ENCODE measurements at places on chromosomes 12 and 14.

GRCh38 chr12:116861320-116861719 is 19.9 kb downstream of the HRK start:
- DNase-seq: no peak

- no peak for DNase-seq
Measured at GRCh38 chr12:2403221-2403976, 350.6 kb downstream of the CACNA1C start.

GRCh38 chr12:126201981-126202537 is 1136.8 kb downstream of the AACS start:
- DNase-seq: no peak

DNA sequence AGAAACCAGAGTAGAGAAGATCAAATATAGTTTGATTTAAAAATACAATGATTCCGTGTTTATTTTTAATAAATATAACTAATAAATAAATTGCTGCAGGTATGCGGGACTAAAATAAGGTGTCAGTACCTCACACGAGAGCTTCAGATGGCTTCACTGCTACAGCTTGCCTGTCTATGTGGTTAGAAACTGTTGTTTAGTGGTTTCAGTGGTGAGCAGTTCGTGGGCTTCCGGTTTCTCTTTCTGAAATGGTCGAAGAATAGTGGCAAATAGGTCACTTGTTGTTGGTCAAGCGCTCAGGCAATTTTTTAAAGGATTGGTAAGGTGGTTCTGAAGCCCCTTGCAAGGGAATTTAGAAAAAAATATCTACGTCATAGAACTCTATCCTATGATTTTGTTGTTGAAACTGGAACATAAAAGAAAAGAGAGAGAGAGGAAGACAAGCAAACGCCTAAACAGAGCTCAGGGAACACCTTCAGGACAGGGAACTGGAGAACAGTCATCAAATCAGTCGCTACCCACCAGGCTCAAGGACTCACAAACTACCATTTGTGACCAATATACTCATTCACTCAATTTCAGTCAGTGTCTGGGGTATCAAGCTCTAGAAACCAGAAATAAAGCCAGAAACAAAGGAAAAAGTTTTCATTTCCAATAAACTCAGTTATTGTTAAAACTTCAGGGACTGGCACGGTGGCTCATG is 31.3 kb downstream of the GABARAPL1 start:
- DNase-seq: no peak

- no peak for DNase-seq
Measured at GRCh38 chr14:104116288-104116755, 22.1 kb upstream of the KIF26A start.

- no peak for DNase-seq
Measured at GRCh38 chr12:6356374-6356820, 14.5 kb upstream of the TNFRSF1A start.

- DNase-seq: no peak
Measured at GRCh38 chr14:22715186-22715812, 51.2 kb upstream of the OXA1L start.

GRCh38 chr12:19584732-19585131 is 145.4 kb downstream of the AEBP2 start:
- DNase-seq: no peak

- no peak for DNase-seq
Measured at GRCh38 chr14:65206448-65207096, 104.3 kb upstream of the MAX start.

GRCh38 chr14:100438678-100439592 is 115.8 kb downstream of the SLC25A47 start:
- no peak for DNase-seq

Measured in esophagus squamous epithelium (tissue), 5 donors.